WTC11 (cell line): ENCODE measurements at places on chromosomes 4 and X. TPM values are rescaled to one million over a fixed set of nuclear protein-coding genes. Genes with fewer than 3 reads are reported as not detected.
A peak's percentile ranks its signal among the peaks of the same experiment; 100 is the strongest.

- H3K27me3 ChIP-seq = no peaks in the 10 kb centered on the region; the same call in 1 of the 2 replicates
- H3K4me1 ChIP-seq = peaks cover 19% of the 10 kb centered on the region
- DNase-seq = no peak
- peaks cover 12% of the 10 kb centered on the region for H3K36me3 ChIP-seq
- H3K27ac ChIP-seq = peak overlapping the region; percentile 57
- H3K4me3 ChIP-seq = no peak overlapping the region
Measured at GRCh38 chr4:122746485-122746965, 14.0 kb downstream of the BBS12 start.

GRCh38 chr4:169341490-169341889, 70.7 kb upstream of the SH3RF1 start:
- no peak overlapping the region for H3K27ac ChIP-seq

STATH gene
- total RNA-seq = not detected in 3 replicates

DNA sequence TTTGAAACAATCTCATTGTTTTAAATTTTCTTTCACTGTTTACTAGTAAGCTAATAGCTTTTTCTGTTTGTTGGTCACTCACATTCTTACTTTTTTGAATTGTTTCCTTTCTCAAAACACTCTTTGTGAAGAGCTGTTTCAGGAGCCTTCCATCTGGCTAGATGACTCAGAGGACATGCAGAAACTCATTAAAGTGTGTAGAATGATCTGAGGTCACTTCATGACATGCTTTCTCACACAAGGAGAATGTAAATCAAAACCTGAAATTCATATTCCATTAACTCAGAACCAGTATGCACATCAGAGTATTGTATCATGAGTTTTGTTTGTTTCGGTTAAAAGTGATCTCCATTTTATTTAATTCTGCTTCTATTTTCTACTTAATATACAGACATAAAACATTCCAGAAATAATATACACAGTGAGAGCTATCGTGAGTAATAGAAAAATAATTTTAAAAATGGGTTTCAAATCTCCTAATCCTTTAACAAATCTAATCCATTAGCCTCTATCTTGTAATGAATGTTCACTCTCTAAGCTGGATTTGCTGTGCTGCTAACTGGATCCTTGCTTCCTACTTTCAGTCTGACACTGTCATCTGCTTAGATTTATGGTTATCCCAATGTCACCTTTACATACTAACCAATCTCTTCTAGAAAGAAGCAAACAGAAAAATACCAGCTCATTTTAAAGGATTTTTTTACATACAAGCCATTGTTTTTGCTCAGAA, 449.6 kb downstream of the FSTL5 start:
- H3K4me1 ChIP-seq = no peaks in the 10 kb centered on the region; the same call in 1 of the 2 replicates
- DNase-seq = no peak
- H3K4me3 ChIP-seq = no peak overlapping the region
- no peaks in the 10 kb centered on the region for H3K27me3 ChIP-seq

DNA sequence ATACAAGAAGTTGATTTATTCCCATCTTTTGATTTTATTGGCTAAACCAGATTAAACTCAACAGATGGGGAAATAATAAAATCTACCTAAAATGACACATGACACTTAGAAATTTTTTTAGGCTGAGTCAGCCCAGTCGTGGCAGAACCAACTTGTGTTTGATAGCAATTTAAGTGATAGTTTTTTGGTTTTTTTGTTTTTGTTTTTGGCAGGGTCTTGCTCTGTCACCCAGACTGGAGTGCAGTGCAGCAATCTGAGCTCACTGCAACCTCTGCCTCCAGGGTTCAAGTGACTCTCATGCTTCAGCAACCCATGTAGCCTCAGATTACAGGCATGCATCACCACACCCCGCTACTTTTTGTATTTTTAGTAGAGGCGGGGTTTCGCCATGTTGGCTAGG, 370.3 kb upstream of the NOCT start:
- H3K4me3 ChIP-seq = no peak overlapping the region
- H3K4me1 ChIP-seq = peaks cover 45% of the 10 kb centered on the region
- DNase-seq = no peak
- H3K27ac ChIP-seq = no peak overlapping the region
- H3K27me3 ChIP-seq = no peaks in the 10 kb centered on the region

DNA sequence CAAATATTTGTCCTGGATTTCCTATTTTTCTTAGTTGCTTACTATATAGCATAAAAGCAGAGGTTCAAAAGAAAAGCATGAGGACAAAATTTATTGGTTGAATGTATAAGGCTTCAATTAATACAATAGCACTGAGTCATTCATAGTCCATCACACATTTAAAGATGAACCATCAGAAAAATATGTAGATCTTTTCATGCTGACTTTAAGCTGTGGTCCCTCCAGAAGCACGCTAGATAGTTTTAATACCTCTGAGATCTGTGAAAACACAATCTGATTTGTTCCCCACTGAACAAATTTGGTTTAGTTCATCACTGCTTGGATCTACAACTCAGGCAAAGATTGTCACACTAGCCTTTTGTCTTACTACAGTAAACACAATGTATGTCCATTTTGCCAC, 377.2 kb upstream of the ANXA10 start:
- no peak overlapping the region for H3K27ac ChIP-seq
- H3K4me1 ChIP-seq = no peaks in the 10 kb centered on the region
- no peak for DNase-seq

IL13RA1 gene
- 10.5 to 11.1 TPM (median 10.8 TPM) in 3 replicates for total RNA-seq

DNA sequence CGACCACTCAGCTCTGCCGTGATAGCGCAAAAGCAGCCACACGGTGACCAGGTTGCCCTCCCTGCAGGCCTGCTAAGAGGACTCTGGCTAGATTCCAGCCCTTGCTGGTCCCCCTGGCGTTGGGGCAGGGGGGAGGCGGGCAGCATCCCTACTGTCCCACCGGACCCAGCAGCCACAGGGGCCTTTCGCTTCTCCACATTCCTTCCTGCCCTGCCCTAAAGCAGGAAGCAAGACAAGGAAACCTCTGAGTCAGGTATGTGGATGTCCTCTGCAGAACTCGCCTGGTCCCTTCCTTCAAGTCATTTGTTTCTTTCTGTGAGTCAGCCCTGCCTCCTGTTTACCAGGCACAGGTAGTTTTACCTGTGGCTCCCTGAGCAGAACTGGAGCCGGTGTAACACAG, 60.2 kb upstream of the CLDN34 start:
- H3K27ac ChIP-seq = peak overlapping the region; percentile 45
- H3K27me3 ChIP-seq = no peaks in the 10 kb centered on the region
- no peaks in the 10 kb centered on the region for H3K36me3 ChIP-seq

YY2 gene
- total RNA-seq = 0.78 to 1.4 TPM (median 0.82 TPM) in 3 replicates

DNA sequence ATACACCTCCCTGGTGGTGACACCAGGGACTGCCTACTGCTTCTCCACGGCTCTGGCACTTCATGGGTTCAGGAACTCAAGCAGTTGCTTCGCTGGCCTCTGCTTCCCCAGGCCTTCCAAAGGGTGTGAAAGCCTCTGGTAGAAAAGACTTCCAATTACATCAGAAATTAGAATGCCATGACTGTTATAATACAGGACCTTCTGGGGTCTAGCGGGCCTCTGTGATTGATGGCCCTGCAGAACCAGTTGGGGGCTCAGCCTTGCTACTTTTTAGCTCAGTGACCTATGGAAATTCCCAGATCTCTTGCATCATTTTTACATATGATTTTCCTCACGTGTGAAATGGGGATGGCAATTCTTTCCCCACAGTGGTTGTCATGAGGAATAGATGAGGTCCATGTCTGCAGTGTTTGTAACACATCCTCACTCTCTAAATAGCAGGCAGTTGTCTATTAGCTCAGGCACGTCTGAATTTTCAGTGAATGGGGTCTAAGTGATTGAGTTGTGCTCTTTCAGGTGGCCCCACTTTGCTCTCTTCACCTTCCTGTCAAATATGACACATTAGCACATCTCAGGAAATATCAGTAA, 198.3 kb downstream of the STIM2 start:
- no peak overlapping the region for H3K27ac ChIP-seq
- no peaks in the 10 kb centered on the region for H3K27me3 ChIP-seq
- H3K4me3 ChIP-seq = no peak overlapping the region
- DNase-seq = no peak

GRCh38 chr4:184648313-184649025, 778 bp downstream of the CASP3 start:
- peak; percentile 45 for DNase-seq
- peak overlapping the region; percentile 78 for H3K27ac ChIP-seq
- H3K4me3 ChIP-seq = peak overlapping the region; percentile 88
- H3K4me1 ChIP-seq = peaks cover 66% of the 10 kb centered on the region
- H3K27me3 ChIP-seq = no peaks in the 10 kb centered on the region

DNA sequence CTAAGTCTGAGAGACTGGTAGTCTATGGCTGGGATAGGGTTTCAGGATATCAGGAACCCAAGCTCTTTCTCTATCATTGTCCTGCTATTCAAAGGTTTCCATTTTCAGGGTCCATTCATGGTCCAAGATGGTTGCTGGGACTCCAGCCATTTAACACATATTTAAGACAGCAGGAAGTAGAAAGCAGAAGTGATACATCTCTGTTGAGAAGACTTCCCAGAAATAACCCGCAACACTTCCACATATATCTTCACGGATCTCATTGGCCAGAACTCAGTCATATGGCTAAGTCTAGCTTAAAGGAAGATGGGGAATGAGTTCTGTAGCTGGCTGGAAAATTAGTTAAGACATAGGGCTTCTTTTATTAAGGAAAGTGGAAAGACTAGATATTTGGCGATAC, 23.8 kb downstream of the CTSO start:
- no peaks in the 10 kb centered on the region for H3K27me3 ChIP-seq
- DNase-seq = no peak
- H3K4me3 ChIP-seq = no peak overlapping the region
- no peak overlapping the region for H3K27ac ChIP-seq

TLR10 gene
- 0.30 TPM in 1 of 3 replicates, not detected in the others for total RNA-seq

DNA sequence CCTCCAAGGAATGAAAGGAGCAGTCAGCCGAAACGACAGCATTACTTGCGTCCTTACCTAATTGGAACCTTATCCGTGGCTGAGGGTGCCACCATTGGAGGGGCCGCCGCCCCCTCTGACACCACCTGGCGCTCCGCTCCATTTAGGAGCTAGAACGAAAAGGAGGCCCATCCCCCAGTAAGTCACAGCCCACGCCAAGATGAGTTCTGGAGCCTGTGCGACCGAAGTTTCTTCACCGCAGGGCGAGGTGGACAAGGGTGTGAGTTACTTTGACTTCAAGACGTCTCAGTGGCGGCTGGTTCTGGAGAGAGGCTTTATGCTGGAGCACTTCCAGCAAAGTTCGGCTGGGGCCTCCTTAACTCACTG, 729 bp upstream of the IRF2 start:
- H3K36me3 ChIP-seq = no peaks in the 10 kb centered on the region
- peak; percentile 31 for DNase-seq
- H3K27me3 ChIP-seq = no peaks in the 10 kb centered on the region
- H3K4me3 ChIP-seq = peak overlapping the region; percentile 98
- H3K4me1 ChIP-seq = peaks cover 34% of the 10 kb centered on the region
- H3K27ac ChIP-seq = peak overlapping the region; percentile 87; the same call in 1 of the 2 replicates

- H3K36me3 ChIP-seq = no peaks in the 10 kb centered on the region; the same call in 1 of the 2 replicates
- no peak for DNase-seq
- no peaks in the 10 kb centered on the region for H3K27me3 ChIP-seq
Measured at GRCh38 chr4:171847751-171848150, 34.5 kb downstream of the GALNTL6 start.

CNGA1 gene
- total RNA-seq = 0.50 to 1.9 TPM (median 1.1 TPM) in 3 replicates

- H3K27me3 ChIP-seq = no peaks in the 10 kb centered on the region
- H3K4me1 ChIP-seq = peaks cover 11% of the 10 kb centered on the region
- H3K36me3 ChIP-seq = no peaks in the 10 kb centered on the region
- H3K4me3 ChIP-seq = no peak overlapping the region
- DNase-seq = no peak
- no peak overlapping the region for H3K27ac ChIP-seq
Measured at GRCh38 chr4:158970812-158971211, 132.1 kb upstream of the RAPGEF2 start.

DNA sequence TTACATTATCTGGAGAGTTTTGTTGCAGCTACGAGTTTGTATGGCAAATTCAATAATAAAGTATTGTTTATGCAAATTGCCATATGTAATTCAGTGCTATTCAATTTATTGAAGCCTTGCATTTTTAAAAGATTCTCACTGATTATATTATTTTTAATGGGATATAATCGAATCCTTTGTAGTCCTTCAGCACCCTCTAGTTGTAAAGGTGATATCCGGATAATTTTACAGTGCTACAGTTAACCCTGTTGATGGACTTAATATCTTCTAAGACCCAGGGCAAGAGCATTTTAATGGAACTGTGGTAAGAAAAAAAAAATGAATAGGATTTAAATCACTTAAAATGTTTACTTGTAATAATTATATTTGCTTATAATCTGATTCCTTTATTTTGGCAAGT, 48.5 kb upstream of the GRIA2 start:
- no peak for DNase-seq
- peaks cover 7% of the 10 kb centered on the region for H3K4me1 ChIP-seq
- no peaks in the 10 kb centered on the region for H3K27me3 ChIP-seq
- H3K4me3 ChIP-seq = no peak overlapping the region
- H3K27ac ChIP-seq = no peak overlapping the region
- H3K36me3 ChIP-seq = no peaks in the 10 kb centered on the region

GRCh38 chr4:54664400-54664799, 6.6 kb downstream of the KIT start:
- H3K36me3 ChIP-seq = no peaks in the 10 kb centered on the region
- peaks cover 23% of the 10 kb centered on the region for H3K27me3 ChIP-seq
- no peak overlapping the region for H3K27ac ChIP-seq
- no peak for DNase-seq
- peaks cover 62% of the 10 kb centered on the region for H3K4me1 ChIP-seq

DNA sequence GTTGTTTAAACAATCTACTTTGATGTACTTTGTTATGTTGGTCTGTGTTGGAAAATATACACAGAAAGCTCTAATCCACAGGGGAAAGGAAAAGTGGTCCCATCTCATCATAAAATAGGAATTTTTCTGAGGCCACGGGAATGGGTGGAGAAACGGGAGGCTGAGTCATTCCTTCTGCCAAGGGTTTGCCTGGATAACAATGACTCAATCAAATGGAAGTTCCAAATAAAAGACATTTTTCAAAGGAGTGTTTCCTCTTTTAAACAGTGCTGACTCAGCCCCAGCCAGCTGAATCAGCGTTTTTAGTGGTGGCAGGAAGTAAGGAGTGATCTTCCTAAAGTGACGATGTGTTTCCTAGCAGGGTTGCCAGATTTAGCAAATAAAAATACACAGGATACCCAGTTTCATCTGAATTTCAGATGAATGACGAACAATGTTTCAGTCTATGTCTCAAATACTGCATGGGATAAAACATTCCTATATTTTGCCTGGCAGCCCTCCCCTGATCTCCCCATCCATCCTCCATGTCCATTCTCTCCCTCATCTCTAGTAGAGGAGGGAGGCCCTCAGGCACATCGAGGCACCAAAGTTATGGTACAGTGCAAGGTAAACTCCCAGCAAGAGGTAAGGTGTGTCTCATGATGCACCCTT, 345.4 kb upstream of the GATB start:
- no peaks in the 10 kb centered on the region for H3K36me3 ChIP-seq
- H3K27ac ChIP-seq = no peak overlapping the region
- DNase-seq = no peak
- no peak overlapping the region for H3K4me3 ChIP-seq
- peaks cover 21% of the 10 kb centered on the region for H3K4me1 ChIP-seq

- H3K4me3 ChIP-seq = peak overlapping the region; percentile 76
- H3K27me3 ChIP-seq = peaks cover 47% of the 10 kb centered on the region
- peaks cover 16% of the 10 kb centered on the region for H3K4me1 ChIP-seq
- peak; percentile 43 for DNase-seq
Measured at GRCh38 chr4:71187404-71188155, 151.2 kb upstream of the SLC4A4 start.
